ENCODE measurements at places on chromosomes 2 and 18. TPM values are rescaled to one million over a fixed set of nuclear protein-coding genes. Genes with fewer than 3 reads are reported as not detected.

GRCh38 chr2:101047075-101047766 is 45.1 kb downstream of the RPL31 start:
- DNase-seq, result no peak

DNA sequence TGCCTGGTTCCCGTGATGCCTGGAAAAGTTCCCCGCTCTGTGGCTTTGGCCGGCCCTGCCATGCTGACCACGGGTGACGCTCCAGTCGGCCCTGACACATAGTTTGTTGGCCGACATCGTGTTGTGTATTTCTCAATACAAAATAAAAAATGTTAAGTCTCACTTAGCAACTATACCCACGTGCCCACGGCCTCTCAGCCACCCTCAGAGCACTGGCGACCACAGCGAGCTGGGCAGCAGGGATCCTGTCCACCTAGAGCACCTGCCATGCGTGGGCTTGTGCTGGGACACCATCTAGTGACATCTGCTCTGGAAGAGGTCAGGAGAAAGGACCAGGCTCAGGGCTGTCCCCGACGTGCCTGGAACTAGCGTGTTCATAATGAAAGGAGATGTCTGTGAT is 261.7 kb downstream of the HDAC4 start:
- DNase-seq, result no peak

- DNase-seq, result no peak
Measured at GRCh38 chr2:86044045-86044444, 61.6 kb downstream of the POLR1A start.

DNA sequence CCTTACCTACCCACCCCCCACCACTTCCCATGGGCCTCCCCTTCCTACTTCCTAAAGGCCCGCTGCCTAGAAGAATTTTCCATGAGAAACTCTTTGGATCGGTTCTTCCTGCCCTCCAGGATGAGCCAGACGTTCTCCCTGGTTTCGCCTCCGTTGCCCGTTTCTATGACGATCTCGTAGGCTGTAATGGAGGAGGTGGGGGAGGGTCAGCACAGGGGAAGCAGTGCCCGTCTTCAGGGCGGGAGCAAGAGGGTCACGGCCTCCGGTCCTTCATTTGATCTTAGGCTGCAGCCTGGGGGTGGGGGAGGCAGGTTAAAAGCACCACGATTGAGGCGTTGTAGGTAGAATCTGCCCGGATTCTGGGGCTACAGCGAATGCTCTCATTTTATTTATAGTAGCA is 172.0 kb downstream of the LOXHD1 start:
- DNase-seq, result no peak

- no peak for DNase-seq
Measured at GRCh38 chr18:54975598-54975997, 16.3 kb upstream of the CCDC68 start.

GRCh38 chr2:241368643-241369042 is 12.6 kb downstream of the FARP2 start:
- DNase-seq, result no peak

DNA sequence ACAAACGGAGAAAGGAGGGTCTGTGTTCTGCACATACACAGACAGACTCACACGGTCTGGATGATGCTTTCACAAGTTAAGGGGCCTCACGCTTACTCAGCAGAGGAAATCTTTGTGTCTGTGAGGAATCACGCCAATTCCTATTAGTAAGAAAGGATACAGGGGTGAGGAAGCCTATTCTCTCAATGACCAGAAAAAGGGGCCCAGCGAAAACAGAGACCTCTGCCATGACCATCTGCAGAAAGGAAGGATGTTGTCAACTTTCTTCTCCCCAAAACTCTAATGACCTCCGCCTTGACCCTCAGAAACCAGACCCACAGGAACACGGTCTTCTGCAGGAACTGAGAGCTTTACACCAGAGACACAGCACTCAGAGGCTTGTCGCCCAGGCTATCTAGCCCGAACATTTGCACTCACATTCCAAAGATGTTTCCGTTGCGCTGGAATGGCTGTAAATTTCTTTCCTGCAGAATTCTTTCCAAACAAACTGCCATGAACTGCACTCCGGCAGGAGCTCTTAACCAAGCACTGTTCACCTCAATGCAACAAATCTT is 186.3 kb downstream of the TCF4 start:
- DNase-seq, result no peak

DNA sequence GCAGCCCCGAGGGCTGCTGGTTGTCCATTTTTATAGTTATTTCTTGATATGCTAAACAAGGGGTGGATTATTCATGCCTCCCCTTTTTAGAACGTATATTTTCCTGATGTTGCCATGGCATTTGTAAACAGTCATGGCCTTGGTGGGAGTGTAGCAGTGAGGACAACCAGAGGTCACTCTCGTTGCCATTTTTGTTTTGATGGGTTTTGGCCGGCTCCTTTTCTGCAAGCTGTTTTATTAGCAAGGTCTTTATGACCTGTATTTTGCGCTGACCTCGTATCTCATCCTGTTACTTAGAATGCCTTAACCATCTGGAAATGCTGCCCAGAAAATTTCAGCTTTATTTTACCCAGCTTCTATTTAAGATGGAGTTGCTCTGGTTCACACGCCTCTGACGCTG is 825.8 kb upstream of the CDH2 start:
- DNase-seq, result no peak

- no peak for DNase-seq
Measured at GRCh38 chr2:133887676-133888040, 319.4 kb upstream of the NCKAP5 start.

DNA sequence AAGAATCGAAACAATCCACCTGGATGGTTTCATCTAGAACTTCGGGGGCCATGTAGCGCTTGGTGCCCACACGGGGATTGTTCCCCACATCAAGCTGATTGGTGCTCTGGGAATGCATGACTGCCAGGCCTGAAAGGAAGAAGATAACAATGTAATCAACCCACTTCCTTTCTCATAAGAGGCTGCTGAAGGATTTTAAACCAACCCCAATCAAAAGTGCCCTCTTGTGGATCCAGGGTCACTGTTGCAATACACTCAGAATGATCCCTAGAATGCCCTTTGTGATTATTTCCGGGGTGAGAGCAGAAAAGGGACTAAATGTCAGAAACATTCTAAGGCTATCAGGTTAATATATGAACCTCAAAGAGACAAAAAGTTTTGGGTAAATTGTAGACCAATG is 115.2 kb downstream of the ACVR1 start:
- DNase-seq, result no peak

DNA sequence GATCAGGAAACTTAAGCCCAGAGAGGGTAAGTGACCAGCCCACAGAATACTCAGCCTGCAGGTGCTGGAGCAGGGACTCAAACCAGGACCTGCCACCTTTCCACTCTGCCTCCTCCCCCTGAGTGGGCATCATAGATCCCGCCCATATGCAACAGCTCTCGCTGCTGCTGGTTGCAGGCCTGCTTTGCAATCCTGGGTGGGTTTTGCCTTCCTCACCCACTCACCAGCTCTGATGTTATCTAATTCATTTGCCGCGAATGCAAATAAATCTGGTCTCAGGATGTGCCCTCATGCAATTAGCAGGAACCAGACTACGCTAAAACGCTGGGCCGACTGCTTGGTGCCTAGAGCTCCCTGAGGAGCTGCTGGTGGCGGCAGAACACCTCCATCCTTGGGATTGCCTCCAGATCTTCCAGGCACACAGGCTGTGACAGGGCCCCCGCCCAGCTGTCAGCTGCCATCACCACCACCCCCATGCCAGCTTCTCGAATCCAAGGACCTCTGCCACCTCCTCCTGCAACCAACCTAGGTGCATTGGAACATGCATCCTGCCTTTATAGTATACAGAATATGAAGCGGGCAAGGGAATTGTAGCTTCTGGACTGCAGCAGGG is 28.8 kb downstream of the CNGA3 start:
- no peak for DNase-seq

DNA sequence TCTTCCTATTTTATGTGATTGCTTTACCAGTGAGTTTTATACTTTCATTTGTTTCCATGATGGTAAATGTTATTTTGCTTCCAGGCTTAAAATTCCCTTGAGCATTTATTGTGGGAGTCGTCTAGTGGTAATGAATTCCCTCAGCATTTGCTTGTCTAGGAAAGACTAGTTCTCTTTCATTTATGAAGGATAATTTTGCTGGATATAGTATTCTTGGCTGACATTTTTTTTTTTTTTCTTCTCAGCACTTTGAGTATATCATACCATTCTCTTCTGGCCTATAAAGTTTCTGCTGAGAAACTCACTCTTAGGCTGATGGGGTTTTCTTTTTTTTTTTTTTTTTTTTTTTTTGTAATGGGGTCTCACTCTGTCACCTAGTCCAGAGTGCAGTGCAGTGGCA is 99.1 kb downstream of the EDAR start:
- no peak for DNase-seq

DNA sequence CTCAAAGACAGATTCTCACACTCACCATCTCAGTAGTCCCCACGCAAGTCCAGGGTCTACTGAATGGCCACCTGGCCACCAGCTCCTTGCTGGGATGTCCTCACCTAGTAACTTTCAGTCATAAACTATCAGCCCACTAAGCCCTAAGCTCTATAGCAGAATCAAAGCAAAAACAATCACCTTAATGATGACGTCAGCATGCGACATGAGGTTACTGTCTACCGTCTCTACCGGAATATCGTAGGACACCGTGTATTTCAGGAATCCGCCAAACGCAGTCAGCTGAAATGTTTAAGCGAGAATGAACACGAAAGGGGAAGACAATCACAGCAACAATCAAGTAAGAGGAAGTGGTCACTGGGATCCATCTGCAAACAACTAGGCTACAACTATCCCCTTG is 81.8 kb downstream of the LAMA1 start:
- DNase-seq, result no peak

- DNase-seq, result no peak
Measured at GRCh38 chr2:99354070-99354469, 16.9 kb downstream of the EIF5B start.

Gene MSTN
- not detected for total RNA-seq

Gene WDR35
- total RNA-seq, result 4.1 TPM

Gene LNPK
- total RNA-seq, result 38.8 TPM

Gene EGR4
- total RNA-seq, result not detected

Gene SGPP2
- total RNA-seq, result 19.0 TPM

Gene AGFG1
- total RNA-seq, result 57.8 TPM

Gene ANKRD30B
- not detected for total RNA-seq

Gene SERPINB4
- total RNA-seq, result not detected

Gene PSMA8
- total RNA-seq, result 0.14 TPM

Data from Right ventricle myocardium inferior (tissue), 1 donor.